ENCODE measurements at places on chromosomes 16 and 17. TPM values are rescaled to one million over a fixed set of nuclear protein-coding genes. Genes with fewer than 3 reads are reported as not detected.
A peak's percentile ranks its signal among the peaks of the same experiment; 100 is the strongest.

Gene CDT1
- total RNA-seq = 1.4 TPM

Gene ZNF785
- 7.1 TPM for total RNA-seq

DNA sequence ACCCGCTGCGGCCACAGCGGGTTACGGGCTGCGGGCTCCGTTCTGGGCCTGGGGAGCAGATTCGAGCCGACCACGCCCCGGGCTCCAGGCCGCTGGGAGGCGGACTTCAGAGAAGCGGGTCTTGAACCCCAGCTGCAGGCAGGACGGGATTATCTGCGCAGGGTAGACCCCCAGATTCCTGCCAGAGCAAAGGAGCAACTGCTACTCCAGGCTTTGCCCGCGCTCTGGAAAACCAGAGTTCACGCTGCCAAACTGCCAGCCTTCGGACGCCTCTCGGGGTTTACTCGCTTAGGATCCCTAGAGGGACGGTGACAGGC lies 301 bp upstream of the ULK2 start:
- no peak for DNase-seq

- no peak for DNase-seq
Observed at GRCh38 chr16:56972403-56973293, 10.9 kb downstream of the CETP start.

- DNase-seq = peak; percentile 96
Observed at GRCh38 chr16:75251280-75252048, at the start of gene BCAR1. BCAR1 (minus strand) TSS chr16:75251624; CDS start chr16:75251482, 142 bp downstream.

DNA sequence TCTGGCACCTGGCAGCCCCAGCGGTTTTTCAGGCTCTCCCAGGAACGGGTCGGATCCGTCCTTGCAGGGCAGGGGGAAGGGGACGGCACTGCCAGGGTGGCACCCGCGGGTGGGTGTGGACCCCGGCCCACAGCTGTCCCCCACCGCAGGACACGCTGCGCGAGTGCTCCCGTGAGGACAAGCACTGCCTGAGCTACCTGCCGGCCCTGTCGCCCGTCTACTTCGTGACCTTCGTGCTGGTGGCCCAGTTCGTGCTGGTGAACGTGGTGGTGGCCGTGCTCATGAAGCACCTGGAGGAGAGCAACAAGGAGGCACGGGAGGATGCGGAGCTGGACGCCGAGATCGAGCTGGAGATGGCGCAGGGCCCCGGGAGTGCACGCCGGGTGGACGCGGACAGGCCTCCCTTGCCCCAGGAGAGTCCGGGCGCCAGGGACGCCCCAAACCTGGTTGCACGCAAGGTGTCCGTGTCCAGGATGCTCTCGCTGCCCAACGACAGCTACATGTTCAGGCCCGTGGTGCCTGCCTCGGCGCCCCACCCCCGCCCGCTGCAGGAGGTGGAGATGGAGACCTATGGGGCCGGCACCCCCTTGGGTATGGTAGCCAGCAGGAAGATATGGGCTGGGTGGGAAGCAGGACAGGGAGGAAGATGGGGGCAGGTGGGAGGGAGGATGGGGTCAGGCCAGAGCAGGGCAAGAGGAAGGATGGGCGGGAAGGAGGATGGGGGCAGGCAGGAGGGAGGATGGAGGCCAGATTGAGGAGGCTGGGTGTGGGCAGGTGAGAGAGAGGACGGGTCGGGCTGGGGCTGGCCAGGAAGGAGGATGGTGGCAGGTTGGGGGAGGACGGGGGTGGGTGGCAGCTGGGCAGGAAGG lies 6.8 kb downstream of the TPSG1 start:
- DNase-seq = no peak

- DNase-seq = no peak
Observed at GRCh38 chr16:79628501-79628975, 28.0 kb upstream of the MAF start.

GRCh38 chr17:62093188-62094155 lies 28.4 kb upstream of the MED13 start:
- DNase-seq = no peak

DNA sequence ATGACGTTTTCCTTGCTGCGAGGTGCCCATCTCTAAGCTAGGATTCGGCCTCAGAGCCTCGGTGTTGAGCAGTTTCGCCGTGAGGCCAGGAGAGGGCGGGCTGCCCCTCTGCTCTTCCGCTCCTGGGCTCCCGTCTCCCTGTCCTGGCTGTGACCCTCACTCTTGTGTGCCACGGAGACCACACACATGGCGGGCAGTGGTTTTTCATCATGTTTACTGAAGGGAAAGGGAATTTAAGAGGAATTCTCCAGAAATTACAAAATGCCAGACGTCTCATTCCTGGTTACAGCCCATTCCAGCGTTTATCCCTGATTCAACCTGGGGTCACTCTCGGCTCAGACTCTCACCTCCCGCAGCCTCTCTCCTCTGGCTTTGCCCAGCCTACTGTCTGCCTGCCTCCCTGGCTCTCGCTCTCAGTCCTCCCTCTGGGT lies 96.8 kb upstream of the ELAC2 start:
- no peak for DNase-seq
